ENCODE measurements at places on chromosomes 16 and 17. TPM values are rescaled to one million over a fixed set of nuclear protein-coding genes. Genes with fewer than 3 reads are reported as not detected.

The MYH8 gene
- total RNA-seq, result not detected

DNA sequence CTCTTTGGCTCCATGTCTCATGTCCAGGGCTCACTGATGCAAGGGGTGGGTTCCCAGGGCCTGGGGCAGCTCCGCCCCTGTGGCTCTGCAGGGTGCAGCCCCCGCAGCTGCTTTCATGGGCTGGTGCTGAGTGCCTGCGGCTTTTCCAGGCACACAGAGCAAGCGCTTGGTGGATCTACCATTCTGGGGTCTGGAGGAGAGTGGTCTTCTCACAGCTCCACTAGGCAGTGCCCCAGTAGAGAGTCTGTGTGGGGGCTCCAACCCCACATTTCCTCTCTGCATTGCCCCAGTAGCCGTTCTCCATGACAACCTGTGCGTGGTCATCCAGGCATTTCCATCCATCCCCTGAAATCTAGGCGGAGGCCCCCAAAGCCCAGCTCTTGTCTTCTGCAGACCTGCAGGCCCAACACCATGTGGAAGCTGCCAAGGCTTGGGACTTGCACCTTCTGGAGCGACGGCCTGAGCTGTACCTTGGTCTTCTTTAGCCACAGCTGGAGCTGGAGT, 5.2 kb downstream of the IL32 start:
- no peak for DNase-seq
- no peaks in the 10 kb centered on the region for H3K36me3 ChIP-seq
- H3K4me1 ChIP-seq, result no peaks in the 10 kb centered on the region
- H3K27ac ChIP-seq, result no peak overlapping the region
- no peak overlapping the region for H3K4me3 ChIP-seq

DNA sequence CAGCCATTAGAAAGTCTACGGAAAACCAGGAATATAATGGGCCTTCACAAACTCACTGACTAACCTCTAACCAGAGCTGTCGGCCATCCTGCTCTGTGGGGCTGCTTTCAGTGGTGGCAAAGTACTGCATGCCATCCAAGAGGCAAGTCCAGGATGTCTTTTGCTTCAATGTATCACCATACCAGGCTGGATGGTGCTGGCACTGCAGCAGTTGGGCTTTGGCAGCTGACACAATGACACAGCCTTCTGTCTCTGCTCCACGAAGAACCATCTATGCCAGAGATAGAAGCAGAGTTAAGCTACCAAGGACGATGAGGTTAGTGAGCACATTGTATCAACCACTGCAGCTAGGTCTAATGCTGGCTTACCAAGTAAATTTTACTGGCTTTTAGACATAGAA, 9.7 kb upstream of the RSKR start:
- no peaks in the 10 kb centered on the region for H3K4me1 ChIP-seq
- H3K27me3 ChIP-seq, result no peaks in the 10 kb centered on the region
- no peaks in the 10 kb centered on the region for H3K36me3 ChIP-seq
- no peak for DNase-seq
- H3K4me3 ChIP-seq, result no peak overlapping the region
- H3K27ac ChIP-seq, result no peak overlapping the region

GRCh38 chr16:64416216-64417005, 705.5 kb downstream of the CDH11 start:
- H3K4me1 ChIP-seq, result peaks cover 10% of the 10 kb centered on the region
- no peak overlapping the region for H3K27ac ChIP-seq
- peak overlapping the region; percentile 25 for H3K4me3 ChIP-seq

DNA sequence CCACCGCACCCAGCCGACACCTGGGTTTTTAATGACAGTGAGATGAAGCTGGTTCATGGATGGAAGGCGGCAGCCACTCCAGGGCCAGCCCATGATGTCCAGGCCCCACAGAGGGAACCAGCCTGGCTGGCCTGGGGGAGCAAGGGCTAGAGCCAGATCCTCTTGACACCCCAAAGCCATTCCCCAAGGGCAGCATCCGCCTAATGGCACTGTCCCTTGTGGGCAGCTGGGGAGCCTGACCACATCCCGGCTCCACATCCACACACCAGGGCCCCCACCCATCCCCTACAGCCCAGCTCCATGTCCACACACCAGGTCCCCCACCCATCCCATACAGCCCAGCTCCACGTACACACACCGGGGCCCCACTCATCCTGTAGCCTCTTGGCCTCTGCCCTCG, 53.3 kb upstream of the ACSF3 start:
- no peak overlapping the region for H3K27ac ChIP-seq
- H3K27me3 ChIP-seq, result peaks cover 39% of the 10 kb centered on the region
- H3K4me1 ChIP-seq, result no peaks in the 10 kb centered on the region
- no peak overlapping the region for H3K4me3 ChIP-seq

DNA sequence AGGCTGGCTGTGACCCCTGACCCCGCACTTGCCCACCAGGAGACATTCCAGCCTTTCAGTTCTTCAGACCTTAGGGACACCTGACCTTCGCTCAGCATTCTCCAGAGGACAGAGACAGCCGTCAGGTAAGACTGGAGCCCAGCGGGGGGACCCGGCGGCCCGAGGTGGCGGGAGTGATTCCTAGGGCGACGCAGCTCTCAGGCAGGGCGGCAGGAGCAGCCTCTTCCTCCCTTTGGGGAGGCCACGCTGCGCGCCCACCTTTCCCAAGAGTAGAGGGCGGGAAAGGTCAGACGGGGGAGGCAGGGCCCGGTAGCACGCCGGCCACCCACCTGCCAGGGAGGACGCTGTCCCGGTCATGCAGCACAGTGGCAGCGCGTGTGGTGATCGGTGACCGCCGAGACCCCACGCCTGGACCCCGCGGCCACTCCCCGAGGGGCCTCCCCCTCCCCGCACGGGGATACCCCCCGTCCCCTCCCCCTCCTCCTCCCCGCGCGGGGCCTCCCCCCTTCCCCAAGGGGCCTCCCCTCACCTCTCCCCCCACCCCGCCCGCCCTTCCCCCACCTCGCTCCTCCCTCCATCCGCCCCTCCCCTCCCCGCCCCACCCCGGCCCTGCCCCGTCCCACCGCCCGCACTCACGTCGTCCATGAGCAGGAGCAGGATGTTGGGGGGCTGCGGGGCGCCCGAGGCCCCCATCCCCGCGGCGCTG, 472 bp downstream of the GALNS start:
- DNase-seq, result no peak
- peaks cover 15% of the 10 kb centered on the region for H3K4me1 ChIP-seq
- H3K4me3 ChIP-seq, result no peak overlapping the region
- H3K27ac ChIP-seq, result no peak overlapping the region
- H3K27me3 ChIP-seq, result no peaks in the 10 kb centered on the region

DNA sequence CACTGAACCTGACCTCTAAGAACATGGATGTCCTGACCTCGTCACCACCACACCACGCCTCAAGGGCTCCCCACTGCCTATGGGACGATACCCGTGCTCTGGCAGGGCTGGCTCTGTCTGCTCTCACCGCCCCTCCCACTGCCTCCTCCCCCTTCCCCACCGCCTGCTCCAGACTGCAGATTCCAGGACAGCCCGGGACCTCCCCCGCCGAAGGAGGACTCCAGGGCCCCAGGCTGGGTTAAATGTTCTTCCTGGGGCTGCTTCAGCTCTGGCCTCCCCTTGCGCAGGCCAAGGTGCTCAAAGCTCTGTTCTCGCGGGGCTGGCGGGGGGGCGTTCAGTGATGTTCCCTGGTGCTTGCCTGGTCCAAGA, 3.1 kb downstream of the NPW start:
- peaks cover 17% of the 10 kb centered on the region for H3K27me3 ChIP-seq
- H3K4me1 ChIP-seq, result peaks cover 31% of the 10 kb centered on the region
- no peak for DNase-seq

DNA sequence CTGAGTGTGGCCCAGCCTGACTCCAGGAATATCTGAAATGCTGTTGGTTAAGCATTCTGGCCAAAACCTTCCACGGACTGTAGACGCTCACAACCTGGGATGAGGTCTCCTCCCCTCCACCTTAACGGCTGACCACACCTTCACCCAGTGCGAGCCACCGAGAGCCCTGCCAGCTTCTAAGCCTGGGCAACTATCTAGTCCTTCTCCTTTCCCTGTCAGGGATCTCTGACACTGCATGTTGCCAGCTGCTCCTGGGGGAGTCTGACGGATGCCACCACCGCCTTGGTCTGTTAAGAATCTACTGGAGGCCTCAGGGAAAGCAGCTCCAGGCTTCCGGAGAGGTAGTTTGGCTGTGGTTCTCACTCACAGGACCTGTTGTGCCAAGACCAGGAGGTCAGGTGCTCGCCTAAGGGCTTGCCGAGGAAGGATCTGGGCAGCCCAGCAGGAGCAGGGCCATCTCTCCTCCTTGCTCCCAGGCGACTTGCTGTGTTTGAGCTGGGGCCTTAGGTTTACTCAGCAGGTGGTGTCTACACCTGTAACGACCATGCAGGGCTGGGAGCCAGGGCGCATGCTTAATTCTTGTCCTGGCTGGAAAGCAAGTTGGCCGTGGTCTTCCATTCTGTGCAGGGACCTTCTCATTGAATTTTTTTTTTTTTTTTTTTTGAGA, 111.8 kb downstream of the NTN1 start:
- no peak overlapping the region for H3K27ac ChIP-seq
- H3K27me3 ChIP-seq, result no peaks in the 10 kb centered on the region
- H3K4me3 ChIP-seq, result no peak overlapping the region
- no peak for DNase-seq
